Stimulated activated CD4-positive, alpha-beta T cell treated with anti-CD3 and anti-CD28 coated beads, Interleukin-1b, Interleukin-23, amount 100 ng/mL, for 1 hour (primary cell): ENCODE measurements at places on chromosomes 6 and 20.

- DNase-seq: no peak
Measured at GRCh38 chr20:38110525-38111178, 54.4 kb downstream of the TGM2 start.

DNA sequence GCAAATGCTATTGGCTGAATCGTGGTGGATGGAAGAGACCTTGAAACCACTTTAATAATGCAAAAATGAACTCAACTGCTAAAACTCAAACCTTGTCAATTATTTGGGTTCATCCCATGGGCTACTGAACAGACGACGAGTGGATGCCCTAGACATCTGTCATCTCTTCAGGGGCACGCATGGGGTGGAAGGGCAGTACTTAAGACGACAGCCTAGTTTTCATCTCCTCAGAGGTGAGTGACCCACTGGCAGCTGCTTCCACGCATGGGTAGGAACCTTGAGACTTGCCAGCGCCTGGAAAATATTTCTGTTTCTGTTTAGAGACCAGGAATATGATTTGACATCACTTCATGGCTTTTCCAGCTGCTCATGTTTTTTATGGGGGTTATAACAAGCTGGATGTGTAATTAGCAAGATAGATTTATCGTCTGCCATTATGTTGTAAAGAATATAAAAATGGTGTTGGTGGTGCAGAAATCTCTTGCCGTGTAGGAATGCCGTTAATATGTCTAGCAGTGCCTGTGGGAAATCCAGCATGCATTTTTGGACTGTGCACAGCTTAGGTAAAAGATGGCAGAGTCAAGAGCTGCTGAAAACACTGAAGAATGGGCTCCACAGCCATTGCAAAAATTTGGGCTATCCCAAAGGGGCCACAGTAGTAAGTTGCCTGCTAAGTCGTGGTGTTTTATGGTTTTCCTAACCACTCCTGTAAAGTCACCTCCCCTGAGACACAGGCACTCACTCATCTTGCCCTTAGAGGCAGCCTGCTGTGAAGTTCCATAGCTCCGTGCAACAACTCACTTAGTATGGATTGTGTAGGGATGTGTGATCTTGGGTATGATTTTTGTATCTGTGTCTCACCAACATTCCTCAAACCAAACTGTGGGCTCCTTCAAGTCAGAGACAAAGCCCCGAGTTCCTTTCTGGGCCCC, 203.3 kb downstream of the EYA2 start:
- no peak for DNase-seq

GRCh38 chr6:146693342-146693741, 94.6 kb downstream of the ADGB start:
- DNase-seq: no peak

DNA sequence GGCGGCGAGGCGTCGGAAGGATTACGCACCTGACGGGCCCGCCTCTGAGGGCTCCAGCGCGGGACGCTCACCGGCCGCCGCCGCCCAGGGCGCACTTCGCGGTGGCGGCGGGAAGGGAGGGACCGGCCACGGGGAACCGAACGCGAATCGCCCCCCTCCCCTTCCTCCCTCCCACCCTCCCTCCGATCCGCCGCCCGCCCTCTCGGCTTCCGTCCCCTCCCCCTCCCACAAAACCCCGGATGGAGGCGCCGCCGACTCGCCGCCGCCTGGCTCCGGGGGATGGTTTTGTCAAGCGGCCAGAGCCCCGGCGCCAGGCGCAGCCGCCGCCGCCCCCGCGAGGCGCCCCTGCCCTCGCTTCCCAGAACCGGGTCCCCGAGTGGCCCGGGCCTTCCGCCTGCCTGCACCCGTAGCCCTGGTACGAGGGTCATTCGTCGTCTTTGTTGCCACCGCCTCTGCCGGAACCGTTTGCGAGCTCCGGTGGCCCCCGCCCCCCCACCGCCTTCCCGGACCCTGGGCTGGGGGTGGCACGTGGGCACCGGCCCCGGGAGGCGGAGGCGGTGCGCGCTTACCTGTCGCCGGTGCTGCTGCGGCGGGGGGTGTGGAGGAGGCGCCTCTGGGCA, 398 bp downstream of the ZBTB2 start:
- DNase-seq: peak; percentile 72

DNA sequence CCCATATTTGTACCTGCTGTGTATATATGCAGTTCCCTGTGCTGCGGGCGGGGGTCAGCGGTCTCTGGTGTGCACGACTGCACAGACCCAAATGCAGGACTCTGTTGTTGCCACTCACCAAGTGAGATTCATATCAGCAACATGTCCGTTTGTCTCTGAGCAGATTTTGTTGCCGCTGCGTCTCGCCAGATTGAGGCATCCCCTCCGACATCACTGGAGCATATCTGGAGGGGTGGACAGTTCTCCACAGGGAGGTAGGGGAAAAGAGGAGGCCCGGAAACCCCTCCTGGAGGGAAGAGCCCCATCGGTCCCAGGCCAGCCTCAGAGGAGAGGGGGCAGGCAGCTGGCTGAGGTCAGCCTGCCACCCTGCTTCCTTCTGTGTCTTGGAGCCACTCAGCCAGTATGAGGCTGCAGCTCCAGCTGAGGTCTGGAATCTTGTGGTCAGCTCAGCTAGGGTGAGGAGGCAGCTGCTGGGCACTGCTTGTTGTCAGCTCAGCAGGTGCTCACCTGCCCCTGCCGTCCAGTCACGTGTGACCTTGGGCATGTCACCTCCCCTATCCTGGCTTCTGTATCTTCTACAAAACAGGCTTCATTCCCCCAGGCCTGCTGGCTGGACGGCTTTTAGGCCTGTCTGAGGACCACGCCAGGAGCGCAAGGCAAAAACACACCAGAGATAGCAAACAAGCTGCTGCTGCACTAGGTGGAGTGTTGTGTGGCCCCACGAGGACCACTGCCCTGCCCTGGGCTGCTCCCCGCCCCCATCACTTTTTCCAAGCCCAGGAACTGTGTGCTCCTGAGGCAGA, 47.1 kb downstream of the HNF4A start:
- DNase-seq: no peak

GRCh38 chr20:47610247-47610944, 108.7 kb downstream of the NCOA3 start:
- DNase-seq: peak; percentile 32

DNA sequence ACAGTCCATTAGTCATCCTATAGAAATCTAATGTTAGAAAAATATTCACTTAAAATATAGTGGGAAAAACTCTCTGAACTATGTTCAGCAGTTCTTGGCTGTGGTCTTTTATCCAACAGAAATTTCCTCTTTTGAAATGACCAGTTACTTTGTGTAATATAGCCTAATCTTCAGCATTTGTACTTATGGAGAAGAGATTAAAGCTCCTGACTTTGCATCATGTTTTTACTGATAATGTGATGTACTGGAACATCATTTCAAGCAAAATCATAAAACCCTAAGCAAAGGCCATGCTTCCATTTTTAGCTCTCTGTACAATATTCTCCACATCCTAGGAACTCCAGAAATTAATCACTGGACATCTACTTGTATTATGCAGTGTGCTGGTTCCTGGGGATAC, 430.8 kb upstream of the RUNX2 start:
- DNase-seq: no peak

GRCh38 chr6:147459780-147460179, 48.7 kb upstream of the SAMD5 start:
- DNase-seq: no peak

GRCh38 chr6:167314180-167314821, 10.6 kb upstream of the TTLL2 start:
- DNase-seq: no peak

GRCh38 chr6:33983721-33984465, 162.0 kb downstream of the GRM4 start:
- no peak for DNase-seq
